Stimulated activated CD4-positive, alpha-beta T cell treated with anti-CD3 and anti-CD28 coated beads, Interleukin-4, amount 100 ng/mL, for 4 hours (primary cell): ENCODE measurements at places on chromosomes 7 and 10.

DNA sequence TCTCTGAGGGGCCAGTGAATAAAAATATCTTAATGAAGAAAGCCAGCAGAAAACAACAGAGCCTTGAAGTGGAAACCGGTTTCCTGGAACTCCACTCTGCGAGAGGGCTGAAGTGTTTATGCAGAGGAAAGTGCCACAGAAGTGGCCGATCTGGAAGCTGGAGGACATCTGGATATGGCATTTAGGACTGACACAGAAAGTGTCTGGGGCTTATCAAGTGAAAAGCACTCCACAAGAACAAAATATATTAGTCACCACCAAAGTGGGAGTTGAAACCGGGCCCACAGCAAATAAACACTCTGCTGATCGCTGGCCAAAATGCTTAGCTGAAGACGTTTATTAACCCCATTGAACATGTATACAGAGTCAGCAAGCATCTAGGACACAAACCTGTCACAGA, 7.8 kb downstream of the NOD1 start:
- DNase-seq: no peak

DNA sequence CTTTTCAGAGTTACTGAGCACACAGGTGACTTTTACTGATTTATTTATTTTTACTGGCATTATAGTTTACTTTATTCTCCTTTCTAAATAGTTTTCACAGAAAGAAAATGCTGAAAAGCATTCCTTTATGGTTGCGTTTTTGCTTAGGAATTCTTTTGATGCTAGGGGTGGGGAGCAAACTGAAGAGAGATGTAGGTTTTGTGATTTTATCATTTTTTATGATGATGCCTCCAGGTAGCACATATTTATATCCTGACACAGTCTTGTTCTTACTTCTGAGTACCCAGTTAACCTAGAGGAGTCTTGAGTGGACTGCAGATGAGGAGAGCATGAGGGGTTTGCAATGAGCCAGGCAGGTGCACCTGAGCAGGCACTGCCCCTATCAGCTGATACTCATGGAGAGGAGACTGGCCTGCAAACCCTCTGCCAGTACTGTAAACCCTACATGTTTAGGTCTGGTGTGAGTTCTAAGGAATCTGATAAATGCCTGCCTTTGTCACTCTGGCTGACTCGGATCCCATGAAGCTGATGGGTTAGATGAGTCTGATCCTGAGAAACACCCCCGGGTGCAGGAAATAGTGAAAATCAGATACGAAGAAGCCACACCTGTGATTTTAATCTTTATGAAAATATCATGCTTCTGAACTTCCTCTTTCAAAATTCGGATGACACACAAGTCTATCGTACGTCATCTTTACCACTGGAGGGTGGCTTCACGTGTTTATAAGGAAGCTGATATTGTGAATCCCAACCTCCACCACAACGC, 302.9 kb downstream of the WDR37 start:
- peak; percentile 9 for DNase-seq

GRCh38 chr7:30163231-30163894, 28.6 kb downstream of the MTURN start:
- no peak for DNase-seq

GRCh38 chr7:2971914-2972834, 71.5 kb downstream of the CARD11 start:
- DNase-seq: no peak

GRCh38 chr10:117663750-117664149, 121.2 kb downstream of the EMX2 start:
- DNase-seq: no peak

GRCh38 chr7:36303202-36304098, 86.2 kb upstream of the ANLN start:
- DNase-seq: no peak
